ENCODE measurements at places on chromosomes 7 and 10. TPM values are rescaled to one million over a fixed set of nuclear protein-coding genes. Genes with fewer than 3 reads are reported as not detected.

Gene FAM131B
- 0.07 TPM for total RNA-seq

Gene TAC1
- not detected for total RNA-seq

DNA sequence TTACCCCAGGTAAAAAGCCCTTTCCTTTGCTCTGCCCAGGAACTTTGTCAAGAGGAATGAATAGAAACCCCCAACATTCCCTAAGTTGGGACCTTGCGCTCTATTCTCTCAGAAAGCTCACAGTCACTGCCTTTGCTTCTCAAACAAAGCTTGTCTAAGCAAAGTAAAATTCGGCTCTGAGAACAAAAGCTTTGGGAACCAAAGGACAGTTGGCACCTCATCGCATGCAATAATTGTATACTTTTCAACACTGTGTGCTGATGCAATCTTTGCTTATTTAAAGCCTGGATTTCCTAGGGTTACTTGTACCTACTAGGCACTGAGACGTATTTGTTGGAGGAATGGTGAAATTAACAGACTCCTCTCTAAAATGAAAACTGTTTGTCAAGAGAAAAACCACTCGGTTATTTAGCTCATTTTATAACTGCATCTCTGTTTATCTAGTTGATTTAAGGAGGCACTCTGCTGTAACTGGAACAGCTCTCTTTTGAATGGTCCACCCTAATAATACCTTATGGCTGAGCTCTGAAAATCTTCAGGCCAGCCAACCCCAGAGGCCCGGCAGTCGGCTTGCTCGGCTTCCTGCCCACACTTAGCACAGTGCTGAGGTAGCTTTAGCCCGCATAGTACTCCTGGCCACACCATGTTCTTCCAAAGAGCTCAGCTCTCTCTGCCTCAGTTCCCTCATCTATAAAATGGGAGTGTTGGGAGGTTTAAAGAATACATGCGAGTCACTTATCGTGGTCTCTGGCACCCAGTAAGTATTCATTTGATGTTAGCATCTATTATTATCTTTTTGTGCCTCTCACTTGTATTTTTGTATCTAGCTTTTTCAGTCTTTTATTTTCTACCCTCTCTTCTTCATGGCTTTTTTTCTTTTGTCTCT is 80.2 kb upstream of the PRR15 start:
- H3K36me3 ChIP-seq: no peaks in the 10 kb centered on the region
- H3K4me1 ChIP-seq: peaks cover 98% of the 10 kb centered on the region
- H3K27me3 ChIP-seq: no peaks in the 10 kb centered on the region
- no peak overlapping the region for H3K4me3 ChIP-seq
- peak overlapping the region; percentile 84 for H3K27ac ChIP-seq

DNA sequence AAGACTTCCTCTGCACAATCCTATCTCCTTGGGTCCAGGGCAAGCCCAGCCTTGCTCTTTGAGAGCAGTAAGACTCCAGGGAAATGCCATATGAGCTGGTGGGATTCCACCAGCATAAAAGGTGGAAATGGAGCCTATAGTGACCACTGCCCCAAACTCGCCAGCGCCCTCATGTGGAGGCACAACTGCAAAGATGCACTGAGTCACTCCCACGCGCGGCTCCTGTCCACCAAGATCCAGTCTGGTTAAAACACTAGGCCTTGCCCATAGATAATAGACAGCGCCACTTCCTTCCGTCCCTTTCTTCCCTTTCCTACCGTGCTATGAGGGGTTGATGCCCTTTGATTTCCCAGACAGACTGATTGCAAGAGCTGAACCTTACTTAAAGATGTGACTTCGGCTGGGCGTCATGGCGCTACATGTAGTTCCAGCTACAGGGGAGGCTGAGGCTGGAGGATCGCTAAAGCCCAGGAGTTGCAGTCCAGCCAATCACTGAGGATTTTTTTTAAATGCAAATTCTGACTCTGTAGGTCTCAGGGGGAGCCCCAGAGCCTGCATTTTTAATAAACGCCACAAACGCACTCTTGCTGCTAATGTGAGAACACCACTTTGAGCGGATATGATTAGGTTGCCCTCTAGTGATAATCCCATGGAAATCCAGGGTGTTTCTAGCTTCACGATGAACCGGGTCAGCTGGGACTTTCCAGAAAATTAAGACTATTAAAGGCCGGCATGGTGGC is 136.5 kb downstream of the EPC1 start:
- peak; percentile 65 for DNase-seq
- H3K27me3 ChIP-seq: 0 out of 2 replicates have a peak, but pooled peaks cover 1% of the 10 kb centered on the region
- H3K36me3 ChIP-seq: no peaks in the 10 kb centered on the region
- H3K27ac ChIP-seq: no peak overlapping the region
